ENCODE measurements at places on chromosomes 2 and 18.

- DNase-seq = no peak
Observed at GRCh38 chr2:205642599-205643356, 39.5 kb upstream of the NRP2 start.

- DNase-seq = no peak
Observed at GRCh38 chr18:4631239-4631638, 176.1 kb upstream of the DLGAP1 start.

GRCh38 chr2:403682-404081, 115.8 kb upstream of the ALKAL2 start:
- DNase-seq = no peak

DNA sequence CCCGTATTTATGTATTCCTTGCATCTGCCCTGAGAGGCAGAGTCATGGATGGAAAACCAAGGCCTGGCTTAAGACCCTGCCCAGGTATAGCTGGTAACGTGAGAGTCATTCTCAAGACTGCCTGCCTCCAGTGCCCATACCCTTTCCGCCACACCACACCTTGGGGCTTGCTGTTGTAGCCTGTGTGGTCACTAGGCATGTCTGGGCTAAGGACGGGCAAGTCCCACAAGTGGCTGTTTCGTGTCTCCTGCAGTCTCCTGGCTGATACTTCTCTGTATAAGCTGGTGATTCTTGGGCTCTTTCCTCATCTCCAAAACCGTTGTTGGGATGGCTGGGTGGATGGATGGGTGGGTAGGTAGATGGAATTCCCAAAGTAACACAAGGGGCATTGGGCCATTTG, 269.8 kb downstream of the KLHL29 start:
- no peak for DNase-seq

- DNase-seq = no peak
Observed at GRCh38 chr18:23156134-23156533, 20.8 kb downstream of the CABLES1 start.

GRCh38 chr2:46915281-46915810, at the start of gene MCFD2:
MCFD2 (minus strand) TSS chr2:46915806; CDS start chr2:46909171, 6,635 bp downstream.
- peak; percentile 31 for DNase-seq

DNA sequence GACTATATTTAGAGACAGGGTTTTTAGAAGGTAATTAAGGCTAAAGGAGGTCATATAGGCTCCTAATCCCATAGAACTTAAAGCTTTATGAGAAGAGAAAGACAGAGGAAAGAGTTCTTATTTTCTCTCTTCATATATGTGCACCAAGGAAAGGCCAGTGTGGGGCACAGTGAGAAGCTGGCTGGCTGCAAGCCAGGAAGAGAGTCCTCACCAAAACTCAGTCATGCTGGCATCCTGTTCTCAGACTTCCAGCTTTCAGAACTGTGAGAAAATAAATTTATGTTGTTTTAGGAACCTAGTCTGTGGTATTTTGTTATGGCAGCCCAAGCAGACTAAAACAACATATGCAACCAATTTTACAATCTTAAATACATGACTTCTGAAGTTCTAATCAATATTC, 31.5 kb upstream of the ATIC start:
- DNase-seq = no peak

- no peak for DNase-seq
Observed at GRCh38 chr18:61322265-61322873, 10.9 kb upstream of the CDH20 start.

DNA sequence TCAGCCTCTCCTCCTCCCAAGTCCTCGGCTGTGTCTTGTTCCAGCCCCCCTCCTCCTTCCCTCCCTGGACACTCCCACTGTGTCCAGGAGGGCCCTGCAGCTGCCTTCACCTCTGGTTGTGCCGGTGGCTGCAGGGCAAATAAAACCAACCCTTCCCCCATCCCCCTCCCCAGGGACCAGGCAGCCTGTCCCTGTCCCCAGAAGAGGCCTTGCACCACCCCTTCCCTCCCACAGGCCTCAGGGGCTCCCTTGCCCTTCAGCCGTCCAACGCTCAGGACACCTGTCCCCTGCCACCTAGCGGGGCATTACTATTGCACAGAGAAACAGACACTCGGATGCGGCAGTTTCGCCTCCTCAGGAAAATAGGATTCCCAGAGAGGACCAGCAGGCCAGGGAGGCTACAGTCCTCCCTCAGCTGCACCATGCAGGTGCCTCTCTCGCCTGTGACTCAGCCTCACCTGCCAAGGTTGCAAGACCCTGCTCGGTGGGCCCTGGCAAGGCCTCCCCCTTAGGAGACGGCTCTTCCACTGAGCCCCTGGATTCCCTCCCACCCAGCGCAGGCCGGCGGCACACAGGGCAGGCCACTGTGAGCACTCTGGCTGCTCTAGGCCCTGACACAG, 5.5 kb upstream of the GPC1 start:
- no peak for DNase-seq

- DNase-seq = peak; percentile 53
Observed at GRCh38 chr2:235669983-235670962, 176.4 kb downstream of the AGAP1 start.

DNA sequence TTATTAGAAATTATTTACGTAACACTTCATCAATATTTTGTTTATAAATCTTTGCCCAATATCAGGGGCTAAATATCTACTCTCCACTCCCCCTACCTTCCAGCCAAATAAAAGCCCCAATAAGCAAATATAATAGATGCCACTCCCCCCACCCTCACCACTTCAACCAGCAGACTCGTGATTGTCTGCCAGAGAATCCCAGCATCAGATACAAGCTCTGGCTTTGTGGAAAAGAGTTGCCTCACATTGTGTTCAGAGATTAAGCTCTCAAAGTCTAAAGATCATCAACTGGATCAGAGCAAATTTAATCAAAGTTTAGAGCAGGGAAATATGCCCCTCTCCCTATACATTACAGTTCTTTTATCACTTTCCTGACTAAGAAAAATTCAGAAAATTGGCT, 39.5 kb downstream of the AOX1 start:
- no peak for DNase-seq

GRCh38 chr2:201852878-201853415, 46.6 kb downstream of the CDK15 start:
- DNase-seq = no peak

DNA sequence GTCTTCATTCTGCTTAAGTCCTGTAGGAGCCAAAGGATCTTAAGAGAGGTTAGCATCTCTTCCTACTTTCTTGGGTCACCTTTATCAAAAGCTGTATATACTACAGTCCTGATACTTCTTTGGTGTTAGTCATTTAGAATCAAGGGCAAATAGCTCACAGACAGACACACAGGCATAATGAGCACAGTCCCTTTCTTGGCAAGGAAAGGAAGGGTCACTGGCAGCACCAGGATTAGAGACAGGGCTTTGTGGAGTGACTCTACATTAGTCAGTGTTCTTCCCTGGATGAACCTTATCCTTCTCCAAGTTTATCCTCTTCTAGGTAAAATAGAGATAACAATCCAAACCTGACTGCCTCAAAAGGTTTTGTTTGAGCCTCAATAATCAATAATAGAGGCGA, 40.0 kb upstream of the NCKAP5 start:
- DNase-seq = no peak

GRCh38 chr2:206800506-206801417, 35.4 kb downstream of the FASTKD2 start:
- DNase-seq = no peak

- no peak for DNase-seq
Observed at GRCh38 chr2:16973586-16974286, 308.1 kb upstream of the CYRIA start.

DNA sequence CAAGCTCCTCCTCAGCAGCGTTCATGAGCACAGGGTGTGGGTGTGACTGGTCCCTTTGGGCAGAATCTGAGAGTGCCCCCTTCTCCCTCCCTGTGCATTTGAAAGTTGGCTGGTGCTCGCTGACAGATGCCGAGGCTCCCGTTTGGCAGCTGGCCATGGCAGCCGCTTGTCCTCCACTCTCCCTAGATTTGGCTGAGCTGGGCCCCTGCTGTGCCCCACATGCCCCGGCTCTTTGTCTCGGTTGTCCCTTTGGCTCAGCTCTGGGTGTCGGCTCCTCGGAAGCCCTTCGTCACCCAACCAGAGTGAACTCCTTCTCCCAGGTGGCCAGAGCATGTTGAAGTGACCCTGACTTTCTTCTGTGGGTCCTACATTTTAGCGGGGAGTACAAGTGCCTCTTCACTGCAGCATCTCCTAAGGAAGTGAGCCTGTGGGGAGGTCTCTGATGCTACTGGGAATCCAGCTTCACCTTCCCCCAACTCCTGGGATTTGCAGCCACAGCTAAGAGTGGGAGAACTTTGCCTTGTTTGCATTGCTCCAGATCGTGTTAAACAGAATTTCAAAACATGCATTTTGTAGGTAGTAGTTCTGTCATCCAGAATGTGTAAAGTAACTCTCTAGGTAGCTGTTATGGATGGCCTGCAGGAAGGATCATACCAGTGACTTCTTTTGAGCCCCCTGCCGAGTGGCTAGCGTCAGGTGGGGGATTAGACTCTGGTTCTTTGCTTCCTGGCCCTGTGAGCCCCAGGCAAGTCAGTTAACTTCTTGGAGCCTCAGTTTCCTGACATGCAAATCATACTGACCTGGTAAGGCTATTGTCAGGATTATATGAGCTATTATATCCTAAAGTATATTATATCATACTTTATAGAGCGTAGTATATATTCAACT, 24.2 kb downstream of the HPCAL1 start:
- no peak for DNase-seq

GRCh38 chr2:232073026-232073425, 111.5 kb downstream of the DIS3L2 start:
- DNase-seq = no peak

DNA sequence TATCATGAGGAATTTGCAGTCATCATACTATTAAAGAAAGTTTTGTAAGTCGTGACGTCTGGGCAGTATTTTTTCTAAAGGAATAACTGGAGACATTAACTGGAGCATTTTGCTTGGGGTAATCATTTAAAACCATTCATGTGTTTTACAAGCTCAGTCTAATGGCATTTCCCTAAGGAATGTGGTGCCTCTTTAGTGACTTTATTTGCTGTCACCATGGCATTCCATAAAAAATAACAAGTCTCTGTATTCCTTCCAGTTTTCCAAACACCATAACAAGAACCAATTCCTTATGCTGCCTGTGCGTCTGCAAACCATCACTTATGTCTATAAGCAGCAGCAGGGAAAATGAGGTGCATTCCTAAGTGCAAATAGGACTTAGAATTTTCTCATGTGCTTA, 82.8 kb downstream of the EPB41L3 start:
- DNase-seq = no peak

DNA sequence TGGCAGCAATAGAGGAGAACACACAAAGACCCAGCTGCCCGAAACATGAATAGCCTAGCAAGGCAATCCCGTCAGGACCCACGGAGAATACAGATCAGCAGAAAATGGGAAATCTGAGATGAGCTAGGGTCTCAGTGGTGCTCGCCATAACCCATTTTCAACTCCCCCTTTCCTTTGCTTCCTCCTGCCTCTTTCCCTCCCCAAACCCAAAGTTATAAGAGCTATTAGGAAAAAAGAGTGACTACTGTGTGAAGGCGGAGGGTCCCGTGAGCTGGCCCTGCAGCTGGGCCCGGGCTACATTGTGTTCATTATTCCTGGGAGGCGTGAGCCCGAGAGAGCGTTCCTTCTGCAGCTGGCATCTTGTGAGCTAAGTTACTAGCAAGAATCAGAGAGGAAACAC, 118.4 kb downstream of the PID1 start:
- DNase-seq = no peak

GRCh38 chr2:159285433-159285832, 1.1 kb downstream of the WDSUB1 start:
- DNase-seq = no peak

- no peak for DNase-seq
Observed at GRCh38 chr2:207055257-207055656, 110.5 kb downstream of the KLF7 start.

- DNase-seq = no peak
Observed at GRCh38 chr2:147843391-147843863, 1.4 kb upstream of the ACVR2A start.

DNA sequence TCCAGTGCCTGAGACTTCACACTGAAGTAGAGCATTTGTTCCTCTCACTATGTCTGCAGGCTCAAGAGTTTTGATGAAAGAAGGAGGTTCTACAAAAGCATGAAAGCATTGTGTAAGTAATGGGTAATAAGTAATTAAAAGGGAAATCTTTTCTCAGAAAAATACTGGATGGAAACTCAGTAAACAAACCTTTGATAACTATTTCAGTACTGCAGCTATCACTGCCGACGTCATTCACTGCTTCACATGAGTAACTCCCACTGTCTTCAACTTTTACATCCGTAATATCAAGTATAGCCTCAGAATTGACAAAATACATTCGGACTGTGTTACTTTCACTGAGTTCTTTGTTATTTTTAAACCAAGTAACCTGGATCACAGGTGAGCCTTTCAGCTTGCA, 72.7 kb downstream of the TTN start:
- DNase-seq = no peak

GRCh38 chr2:109331896-109332848, 203.2 kb downstream of the SH3RF3 start:
- peak; percentile 60 for DNase-seq

GRCh38 chr18:33820517-33821371, 242.7 kb downstream of the ASXL3 start:
- no peak for DNase-seq

DNA sequence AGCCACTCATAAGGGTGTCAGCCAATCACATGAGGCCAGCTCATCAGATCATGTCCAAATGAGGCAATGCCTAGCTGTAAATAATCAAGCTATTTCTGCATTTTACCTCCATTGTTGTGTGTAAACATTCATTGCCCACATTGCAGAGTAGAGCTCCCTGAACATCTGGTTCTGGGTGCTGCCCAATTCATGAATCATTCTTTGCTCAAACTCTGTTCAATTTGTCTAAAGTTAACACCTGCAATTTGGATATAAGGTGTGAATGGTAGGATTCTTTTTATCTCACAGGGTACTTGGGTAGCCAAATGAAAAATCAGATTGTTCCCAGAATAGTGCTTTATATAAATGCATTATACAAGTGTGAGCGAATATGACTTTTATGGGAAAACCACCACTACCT, 345.5 kb upstream of the NT5C1B start:
- DNase-seq = no peak

DNA sequence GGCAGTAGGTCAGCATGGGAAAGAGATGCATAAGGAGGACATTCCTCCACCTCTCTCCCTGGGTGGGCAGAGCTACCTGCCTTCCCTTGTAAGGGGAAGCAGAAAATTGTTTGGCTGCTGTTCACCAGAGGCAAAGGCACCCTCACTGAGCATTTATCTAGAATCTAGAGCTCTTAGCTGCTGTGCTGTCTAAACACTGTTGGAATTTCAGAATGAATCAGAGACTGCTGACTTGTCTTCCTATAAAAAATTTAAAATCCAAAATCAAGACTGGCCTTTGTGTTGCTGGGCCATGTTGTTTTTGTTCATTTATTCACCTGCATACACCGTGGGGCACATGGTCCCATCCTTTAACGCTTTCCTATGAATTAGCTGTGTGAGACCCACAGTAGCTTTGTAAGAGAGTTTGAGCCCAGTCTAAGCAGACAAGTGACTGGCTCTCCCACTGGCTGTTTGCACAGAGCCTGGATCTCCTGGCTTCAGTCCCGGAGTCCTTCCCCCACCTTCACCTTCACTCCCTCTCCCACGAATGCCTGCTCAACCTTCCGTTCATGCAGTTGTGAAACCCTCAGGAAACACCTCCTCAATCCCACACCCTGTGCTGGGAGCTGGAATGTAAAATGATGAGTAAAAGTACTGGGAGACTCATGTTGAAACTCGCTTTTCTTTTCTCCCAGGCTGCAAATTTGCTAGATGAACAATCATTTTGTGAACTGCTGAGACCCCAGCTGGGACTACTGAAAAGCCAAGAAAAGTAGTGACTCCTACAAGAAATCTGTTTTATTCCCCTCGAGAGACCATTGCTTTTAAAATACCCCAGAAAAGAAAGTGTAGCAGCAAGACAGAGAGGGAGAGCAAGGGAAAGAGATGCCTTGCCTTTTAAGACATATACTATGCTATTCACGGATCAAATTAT, 76.2 kb downstream of the FAM168B start:
- no peak for DNase-seq
